AG04450 (cell line): ENCODE measurements at places on chromosomes 12 and 14.

DNA sequence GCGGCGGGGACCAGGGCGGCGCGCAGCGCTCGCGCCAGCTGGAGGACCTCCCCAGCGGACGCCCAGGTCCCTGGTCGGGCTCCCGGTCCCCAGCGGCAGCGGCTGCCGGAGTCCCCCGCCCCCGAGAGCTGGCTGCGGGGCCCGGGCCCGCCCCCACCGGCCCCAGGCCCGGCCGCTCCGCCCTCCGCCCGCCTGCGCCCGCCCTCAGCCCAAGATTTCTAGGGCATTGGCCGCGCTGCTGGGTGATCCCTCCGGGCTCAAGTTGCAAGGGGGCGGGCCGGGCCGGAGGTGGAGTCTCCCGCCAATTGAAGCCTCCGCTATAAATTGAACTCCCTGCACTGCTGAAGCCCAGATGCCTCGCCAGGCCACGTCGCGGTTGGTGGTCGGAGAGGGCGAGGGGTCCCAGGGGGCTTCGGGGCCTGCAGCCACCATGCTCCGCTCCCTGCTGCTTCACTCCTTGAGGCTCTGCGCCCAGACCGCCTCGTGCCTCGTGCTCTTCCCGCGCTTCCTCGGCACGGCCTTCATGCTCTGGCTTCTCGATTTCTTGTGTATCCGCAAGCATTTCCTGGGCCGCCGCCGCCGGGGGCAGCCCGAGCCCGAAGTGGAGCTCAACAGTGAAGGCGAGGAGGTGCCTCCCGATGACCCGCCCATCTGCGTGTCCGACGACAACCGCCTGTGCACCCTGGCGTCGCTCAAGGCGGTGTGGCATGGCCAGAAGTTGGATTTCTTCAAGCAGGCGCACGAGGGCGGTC, at the start of gene DIO3:
Gene DIO3, plus strand, starts transcription at position 351 of the 752 bp plus-strand sequence.
- DNase-seq, result no peak

- DNase-seq, result no peak
These were observed 32.4 kb upstream of the PLEK2 start for GRCh38 chr14:67444395-67444794.

GRCh38 chr12:88237954-88238353, 95.8 kb downstream of the TMTC3 start:
- no peak for DNase-seq

DNA sequence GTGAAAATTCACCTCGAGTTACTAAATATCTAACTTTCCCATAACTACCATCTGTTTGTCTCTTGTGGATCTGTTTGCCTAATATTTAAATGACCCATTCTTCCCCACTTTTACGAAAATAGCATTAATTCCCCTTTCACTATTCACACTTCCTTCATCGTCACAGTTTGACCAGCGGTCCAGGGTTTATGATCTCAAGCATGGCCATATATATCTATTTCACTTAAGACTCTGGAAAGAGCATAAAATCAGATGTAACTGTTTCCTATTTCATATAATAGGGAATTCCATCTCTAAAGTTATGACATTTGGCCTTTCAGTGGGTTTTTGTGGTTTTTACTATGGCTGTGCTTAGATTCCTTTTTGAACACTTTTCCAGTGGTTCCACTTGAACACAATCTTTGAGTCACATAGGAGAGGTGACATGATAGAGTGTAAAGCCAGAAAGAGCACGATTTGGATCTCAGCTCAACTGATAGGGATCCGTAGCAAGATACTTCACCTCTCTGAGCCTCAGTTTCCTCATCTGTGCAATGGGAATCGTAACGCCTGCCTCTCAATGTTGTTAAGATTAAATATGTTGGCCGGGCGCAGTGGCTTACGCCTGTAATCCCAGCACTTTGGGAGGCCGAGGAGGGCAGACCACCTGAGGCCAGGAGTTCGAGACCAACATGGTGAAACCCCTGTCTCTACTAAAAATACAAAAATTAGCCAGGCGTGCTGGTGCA, 754 bp upstream of the BCL2L14 start:
- no peak for DNase-seq

GRCh38 chr14:65211341-65211987, 109.1 kb upstream of the MAX start:
- DNase-seq, result peak; percentile 57

- DNase-seq, result no peak
These were observed at the start of gene NYNRIN for GRCh38 chr14:24398653-24399446. Gene NYNRIN, plus strand, starts transcription at chr14:24399003. Its CDS starts 244 bp downstream, at chr14:24399247.

DNA sequence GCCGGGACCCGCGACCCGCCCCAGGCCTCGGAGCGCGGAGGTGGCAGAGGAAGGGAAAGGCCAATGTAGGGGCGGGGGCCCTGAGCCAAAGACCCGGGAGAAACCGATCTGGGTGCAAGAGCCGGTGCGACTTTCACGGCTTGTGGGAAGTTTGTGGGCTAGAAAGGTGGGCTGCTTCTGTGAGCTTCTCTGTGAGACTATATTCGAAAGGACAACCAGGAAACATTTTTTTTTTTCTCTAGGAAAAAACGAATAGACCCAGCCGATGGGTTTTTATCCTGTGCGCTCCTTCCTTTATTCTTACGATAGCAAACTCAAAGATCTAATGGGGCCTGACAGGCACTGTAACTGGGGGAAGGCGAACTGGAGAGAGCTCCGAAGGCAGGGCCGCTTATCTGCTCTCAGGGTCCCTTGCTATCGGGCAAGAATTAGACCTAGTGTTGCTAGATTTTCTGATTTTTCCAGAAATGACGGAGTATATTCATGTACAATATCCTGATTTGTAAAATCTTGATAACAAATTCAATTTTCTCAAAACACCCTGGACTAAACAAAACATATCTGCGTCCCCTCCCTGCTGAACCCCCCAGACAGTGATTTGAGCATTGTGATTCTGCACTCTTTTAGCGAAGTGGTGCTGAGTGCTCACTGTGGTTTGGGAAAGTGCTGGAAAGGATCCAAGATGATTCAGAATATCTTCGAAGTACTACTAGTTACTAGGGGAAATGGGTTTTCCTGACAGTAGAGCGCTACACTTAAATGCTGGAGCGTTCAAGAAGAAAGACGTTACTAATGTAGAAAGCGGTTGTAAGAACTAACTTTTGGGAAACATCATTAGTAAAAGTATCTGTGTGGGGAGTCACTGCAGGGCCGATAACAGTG, 563 bp upstream of the STXBP6 start:
- no peak for DNase-seq
